ENCODE measurements at places on chromosomes 2 and 18.

GRCh38 chr2:205865905-205866441 is 183.7 kb downstream of the NRP2 start:
- DNase-seq: no peak

DNA sequence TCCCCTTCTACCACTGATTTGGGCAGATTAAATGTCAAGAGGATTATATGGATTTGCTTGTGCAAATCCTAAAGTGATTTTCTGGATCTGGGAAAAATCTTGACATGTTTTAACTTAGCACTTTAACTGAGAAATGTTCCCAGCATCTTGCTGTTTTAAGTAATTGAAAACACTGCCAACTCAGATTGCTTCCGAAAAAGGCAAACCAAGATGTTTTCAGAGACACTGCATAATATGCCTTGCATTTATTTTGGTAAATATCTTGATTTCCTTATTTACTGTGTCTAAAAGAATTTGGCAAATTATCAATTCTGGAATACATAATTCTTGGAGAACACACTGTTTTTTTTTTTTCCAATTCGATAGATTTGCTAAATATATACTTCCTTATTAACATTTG is 385.0 kb upstream of the FAM98A start:
- DNase-seq: no peak

DNA sequence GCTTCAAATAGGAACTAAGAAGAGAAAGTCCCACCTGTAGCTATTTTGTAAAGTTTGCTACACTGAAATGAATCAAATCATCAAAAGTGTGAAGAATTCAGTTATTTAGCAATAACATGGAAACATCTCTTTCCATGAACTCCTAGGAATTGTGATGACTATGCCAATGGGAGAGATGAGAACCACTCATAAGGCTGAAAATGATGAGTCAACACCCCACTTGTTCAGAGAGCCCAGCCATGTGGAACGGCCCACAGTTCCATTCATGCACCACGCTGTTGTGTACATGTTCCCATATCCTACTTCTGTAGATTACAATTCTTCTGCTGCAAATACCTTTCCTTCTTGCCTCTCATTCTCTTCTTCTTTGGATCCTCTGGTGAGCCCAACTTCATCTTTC is 645.5 kb upstream of the ID2 start:
- no peak for DNase-seq

DNA sequence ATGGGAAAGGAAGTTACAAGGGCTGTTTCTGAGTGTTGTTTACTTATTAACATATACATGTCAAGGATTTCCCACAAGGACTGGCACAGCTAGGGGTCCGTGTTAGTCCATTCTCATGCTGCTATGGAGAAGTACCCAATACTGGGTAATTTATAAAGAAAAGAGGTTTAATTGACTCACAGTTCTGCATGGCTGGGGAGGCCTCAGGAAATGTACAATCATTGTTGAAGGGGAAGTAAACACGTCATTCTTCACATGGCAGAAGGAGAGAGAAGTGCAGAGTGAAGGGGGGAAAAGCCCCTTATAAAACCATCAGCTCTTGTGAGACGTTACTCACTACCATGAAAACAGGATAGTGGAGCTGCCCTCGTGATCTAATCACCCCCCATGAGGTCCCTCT is 128.9 kb upstream of the CELF4 start:
- no peak for DNase-seq

GRCh38 chr2:143524559-143525401 is 395.6 kb downstream of the ARHGAP15 start:
- DNase-seq: no peak

- DNase-seq: no peak
Observed at GRCh38 chr2:64331849-64332699, 121.9 kb upstream of the LGALSL start.

- no peak for DNase-seq
Observed at GRCh38 chr2:197920592-197921201, 116.3 kb downstream of the PLCL1 start.

- no peak for DNase-seq
Observed at GRCh38 chr2:134682726-134683125, 36.1 kb downstream of the TMEM163 start.

GRCh38 chr2:148948868-148949267 is 73.8 kb downstream of the KIF5C start:
- DNase-seq: no peak

- no peak for DNase-seq
Observed at GRCh38 chr2:4618630-4619228, 915.4 kb downstream of the DCDC2C start.

DNA sequence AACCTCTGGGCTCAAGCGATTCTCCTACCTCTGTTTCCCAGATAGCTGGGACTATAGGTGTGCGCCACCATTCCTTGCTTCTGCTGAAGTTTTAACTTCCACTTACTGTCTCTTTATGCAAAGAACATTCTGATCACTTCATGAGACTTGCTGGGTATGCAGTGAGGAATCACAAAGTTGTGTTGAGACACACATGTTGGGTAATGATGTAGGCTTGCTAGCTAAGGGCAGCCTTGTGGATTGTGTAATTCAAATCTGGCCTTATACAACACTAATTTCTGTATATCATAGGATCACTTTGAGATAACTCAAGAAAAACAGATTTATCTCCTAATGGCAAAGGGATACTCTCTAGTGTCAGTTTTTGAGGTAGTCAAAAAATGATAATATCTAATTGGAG is 24.2 kb downstream of the XRCC5 start:
- no peak for DNase-seq

DNA sequence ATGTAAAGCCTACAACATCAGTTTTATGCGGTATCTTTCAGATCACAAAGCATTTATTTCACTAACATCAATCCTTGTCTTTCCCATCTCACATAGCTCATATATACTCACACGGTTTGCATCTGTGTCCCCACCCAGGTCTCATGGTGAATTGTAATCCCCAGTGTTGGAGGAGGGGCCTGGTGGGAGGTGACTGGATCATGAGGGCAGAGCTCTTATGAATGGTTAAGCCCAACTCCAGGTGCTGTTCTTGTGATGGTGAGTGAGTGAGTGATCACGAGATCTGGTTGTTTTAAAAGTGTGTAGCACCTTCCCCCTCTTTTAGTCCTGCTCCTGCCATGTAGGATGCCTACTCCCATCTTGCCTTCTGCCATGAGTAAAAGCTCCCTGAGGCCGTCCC is 42.0 kb downstream of the PARD6G start:
- no peak for DNase-seq

GRCh38 chr2:150528861-150529801 is 41.7 kb upstream of the RND3 start:
- DNase-seq: no peak

DNA sequence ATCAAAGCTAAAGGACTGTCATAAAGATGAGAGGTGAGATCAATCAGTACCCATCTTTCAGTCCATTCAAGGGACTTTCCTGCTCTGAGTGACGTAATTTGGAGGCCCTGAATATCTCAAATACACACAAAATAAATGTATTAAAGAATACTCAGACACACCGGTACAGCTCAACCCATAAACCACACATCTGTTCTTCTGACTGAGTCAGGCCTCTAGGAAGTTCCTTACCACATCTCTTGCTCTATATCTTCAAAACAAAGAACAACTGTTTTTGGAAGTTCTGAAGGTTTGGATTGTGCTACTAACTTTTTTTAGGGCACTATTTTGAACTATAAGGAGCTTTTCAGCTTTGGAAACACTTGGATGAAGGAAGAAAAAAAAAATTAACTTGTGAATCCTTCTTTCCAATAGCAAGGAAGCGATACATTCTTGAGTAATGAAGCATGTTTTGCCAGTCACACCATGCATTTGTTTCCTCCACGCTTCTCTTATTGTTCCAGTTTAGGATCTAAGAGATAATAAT is 866.5 kb upstream of the VRK2 start:
- DNase-seq: no peak

DNA sequence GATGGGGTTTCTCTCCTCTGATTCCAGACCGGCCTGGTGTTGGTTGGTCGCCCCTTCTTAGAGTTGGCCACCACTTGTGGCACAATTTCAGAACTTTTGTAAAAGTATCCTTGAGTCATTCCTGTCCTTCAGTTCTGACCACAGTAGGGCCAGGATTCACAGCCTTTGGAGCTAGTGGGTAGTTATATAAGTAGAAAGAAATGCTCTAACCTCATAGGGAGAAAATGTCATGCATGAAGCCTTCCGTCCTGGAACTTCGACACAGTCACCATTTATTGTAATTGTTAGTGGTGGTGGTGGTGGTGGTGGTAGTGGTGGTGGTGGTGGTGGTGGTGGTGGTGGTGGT is 65.4 kb downstream of the EPAS1 start:
- no peak for DNase-seq

DNA sequence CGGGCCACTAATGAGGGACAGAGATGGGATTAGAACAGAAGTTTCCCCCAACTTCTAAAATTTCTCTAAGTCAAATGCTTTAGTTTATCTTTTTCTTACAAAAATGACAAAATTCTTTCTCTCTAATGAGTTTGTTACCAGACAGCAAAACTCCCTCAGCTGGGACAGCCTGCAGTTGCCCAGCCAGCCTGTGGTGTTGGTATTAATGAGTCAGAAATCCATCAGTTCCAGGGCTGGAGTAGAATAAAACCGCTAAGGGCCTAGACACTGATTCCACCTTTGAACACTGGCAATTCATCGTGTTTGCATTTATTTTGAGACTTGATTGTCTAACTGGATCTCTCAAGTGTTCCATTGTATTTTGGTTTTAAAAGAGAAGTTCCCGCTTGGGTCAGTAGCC is 38.3 kb upstream of the SMAD2 start:
- no peak for DNase-seq
